ENCODE measurements at places on chromosomes 3 and 15. TPM values are rescaled to one million over a fixed set of nuclear protein-coding genes. Genes with fewer than 3 reads are reported as not detected.
A peak's percentile ranks its signal among the peaks of the same experiment; 100 is the strongest.

- no peak for DNase-seq
Observed at GRCh38 chr3:11285471-11285870, 13.3 kb downstream of the ATG7 start.

DNA sequence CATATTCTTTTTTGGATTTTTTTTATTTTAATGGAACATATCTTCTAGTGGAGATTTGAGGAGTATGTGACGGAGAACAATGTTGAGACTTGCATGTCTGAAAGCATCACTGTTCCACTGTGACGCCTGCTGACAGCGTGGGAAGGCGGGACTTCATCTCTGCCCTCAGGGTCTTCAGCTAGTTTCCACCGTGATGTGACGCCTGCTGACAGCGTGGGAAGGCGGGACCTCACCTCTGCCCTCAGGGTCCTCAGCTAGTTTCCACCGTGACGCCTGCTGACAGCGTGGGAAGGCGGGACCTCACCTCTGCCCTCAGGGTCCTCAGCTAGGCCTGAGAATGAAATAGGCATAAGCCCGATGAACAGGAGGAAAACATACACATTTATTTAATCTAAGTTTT, 70.7 kb downstream of the LMLN start:
- DNase-seq, result no peak

- no peak for DNase-seq
Observed at GRCh38 chr3:60188803-60189202, 1062.4 kb downstream of the FHIT start.

DNA sequence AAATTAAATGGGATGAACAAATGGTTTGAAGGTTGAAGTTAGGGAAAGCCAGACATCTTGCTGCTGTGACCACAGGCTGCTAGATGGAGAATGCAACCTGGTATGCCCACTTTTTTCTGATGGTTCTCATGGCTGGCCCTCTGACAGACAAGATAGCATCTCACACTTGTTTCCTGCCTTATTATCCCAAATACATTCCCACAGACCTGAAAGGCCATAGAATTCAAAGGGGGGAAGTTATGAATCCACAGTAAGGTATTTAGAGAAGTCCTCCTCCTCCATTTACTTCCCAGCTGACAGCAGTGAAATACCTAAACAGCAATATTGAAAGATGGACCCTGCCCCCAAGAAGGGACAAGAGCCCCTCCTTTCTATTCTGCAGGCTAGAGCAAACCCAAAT, 32.4 kb downstream of the LEO1 start:
- DNase-seq, result no peak

- no peak for DNase-seq
Observed at GRCh38 chr3:112539825-112540650, 21.7 kb downstream of the ATG3 start.

DNA sequence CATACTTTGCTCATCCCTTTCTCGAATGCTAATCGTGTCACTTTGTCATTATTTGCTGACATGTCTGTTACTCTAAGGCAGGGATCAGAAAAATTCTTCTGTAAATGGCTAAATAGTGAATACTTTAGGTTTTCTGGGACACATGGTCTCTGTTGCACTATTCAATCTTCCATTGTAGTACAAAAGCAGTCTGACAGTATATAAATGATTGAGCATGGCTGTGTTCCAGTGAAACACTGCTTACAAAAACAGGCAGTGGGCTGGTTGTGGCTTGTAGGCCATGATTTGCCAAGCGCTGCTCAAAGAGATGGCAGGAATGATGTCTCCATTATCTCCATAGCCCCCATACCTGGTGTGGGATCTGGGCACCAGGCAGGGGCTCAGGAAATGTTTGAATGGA, 45.6 kb downstream of the TMEM266 start:
- DNase-seq, result no peak

GRCh38 chr15:45169608-45170480, 17.9 kb downstream of the SHF start:
- no peak for DNase-seq

DNA sequence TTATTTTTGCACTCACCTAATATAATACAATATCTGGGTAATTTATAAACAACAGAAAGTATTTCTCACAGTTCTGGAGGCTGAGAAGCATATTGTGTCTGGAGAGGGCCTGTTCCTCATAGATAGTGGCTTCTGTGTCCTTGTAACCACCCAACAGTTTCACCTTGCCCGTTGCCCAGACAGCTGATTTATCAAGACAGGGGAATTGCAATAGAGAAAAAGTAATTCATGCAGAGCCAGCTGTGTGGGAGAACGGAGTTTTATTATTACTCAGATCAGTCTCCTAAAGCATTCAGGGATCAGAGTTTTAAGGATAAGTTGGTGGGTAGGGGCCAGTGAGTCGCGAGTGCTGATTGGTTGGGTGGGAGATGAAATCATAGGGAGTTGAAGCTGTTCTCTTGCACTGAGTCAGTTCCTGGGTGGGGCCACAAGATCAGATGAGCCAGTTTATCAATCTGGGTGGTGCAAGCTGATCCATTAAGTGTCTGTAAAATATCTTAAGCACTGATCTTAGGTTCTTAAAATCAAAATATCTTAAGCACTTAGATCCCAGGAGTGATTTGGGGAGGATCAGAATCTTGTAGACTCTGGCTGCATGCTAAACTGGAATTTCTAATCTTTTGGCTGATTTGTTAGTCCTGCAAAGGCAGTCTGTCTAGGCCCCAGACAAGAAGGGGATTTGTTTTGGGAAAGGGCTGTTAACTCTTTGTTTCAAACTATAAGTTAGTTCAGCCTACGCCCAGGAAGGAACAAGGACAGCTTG, 33.9 kb upstream of the C15orf39 start:
- DNase-seq, result peak; percentile 83

DNA sequence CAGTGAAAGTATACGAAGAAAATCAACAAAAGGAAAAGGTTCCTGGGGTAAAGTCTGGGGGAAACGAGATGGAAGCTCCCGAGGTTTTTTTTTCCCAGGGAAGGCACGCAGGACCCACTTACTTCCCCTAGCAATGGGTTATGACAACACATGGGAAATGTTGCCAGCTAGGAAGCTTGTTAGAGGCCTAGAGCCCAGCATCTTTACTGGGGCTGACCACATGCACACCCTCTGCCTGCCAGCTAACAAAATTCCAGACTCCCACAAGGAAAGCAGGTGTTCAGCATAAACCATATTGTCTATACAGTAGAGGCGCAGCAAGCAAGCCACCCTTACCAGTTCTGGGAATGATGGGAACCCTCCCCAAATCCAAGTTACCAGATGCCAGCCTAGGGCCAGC, 258.8 kb upstream of the NR2E3 start:
- DNase-seq, result no peak

GRCh38 chr3:29409409-29409808, 128.5 kb downstream of the RBMS3 start:
- no peak for DNase-seq

DNA sequence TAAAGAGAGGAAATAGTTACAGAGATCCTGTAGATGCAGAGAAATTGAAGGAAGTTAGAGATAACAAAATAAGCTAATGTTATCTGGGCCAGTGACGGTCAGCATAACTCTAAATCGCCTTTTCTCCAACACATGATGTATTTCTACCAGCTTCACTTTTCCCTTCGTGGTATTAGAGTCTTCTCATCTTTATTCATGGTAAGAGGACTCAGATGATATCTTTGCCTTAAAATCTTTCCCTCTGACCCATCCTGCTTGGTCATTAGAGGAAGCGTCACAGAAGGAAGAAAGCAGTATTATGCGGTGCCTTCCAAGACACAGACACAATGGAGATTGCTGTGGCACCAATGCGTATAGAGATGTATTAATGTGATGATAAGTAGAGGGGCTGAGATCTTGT, 320.7 kb upstream of the GOLIM4 start:
- DNase-seq, result no peak

GRCh38 chr15:69415381-69415780, 1.2 kb downstream of the KIF23 start:
- DNase-seq, result no peak

DNA sequence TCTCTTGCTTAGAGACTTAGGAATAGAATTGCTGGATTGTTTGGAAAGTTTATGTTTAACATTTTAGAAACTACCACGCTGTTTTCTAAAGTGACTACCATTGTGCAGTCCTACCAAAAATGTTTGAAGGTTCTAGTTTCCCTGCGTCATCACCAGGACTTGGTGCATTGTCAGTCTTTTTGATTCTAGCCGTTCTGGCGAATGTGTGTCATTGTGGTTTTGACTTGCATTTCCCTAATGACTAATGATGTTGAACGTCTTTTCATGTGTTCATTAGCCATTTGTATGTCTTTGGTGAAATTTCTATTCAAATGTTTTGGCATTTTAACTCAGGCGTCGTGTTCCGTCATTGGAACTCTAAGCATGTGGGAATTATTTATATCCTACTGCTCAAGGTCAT, 58.0 kb downstream of the CHD2 start:
- DNase-seq, result peak; percentile 64

GRCh38 chr15:40454904-40455391, 14.2 kb downstream of the BAHD1 start:
- peak; percentile 58 for DNase-seq

DNA sequence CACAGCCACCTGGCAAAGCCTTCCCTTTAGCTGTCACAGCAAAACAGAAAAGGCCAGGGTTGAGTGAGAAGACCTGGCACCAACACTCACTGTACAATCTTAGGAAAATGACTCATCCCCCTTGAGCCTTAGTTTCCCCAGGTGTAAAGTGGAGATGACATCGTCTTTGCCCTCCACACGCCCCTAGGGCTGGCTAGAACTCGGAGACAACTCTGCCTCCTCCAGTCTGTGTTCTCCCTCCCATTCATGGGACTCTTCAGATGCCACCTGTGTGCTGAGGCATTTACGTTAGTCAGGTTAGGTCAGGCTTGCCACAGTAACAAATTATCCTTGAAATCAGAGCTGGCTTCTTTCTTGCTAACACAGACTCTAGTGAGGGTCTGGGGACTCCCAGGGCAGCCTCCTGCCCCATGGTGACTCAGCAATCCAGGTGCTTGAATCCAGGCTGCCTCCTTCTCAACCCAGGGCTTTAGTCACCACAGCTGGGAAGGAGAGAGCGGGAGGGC, 252.6 kb downstream of the PLCL2 start:
- DNase-seq, result no peak

- peak; percentile 38 for DNase-seq
Observed at GRCh38 chr3:160577556-160578195, 12.3 kb upstream of the KPNA4 start.

DNA sequence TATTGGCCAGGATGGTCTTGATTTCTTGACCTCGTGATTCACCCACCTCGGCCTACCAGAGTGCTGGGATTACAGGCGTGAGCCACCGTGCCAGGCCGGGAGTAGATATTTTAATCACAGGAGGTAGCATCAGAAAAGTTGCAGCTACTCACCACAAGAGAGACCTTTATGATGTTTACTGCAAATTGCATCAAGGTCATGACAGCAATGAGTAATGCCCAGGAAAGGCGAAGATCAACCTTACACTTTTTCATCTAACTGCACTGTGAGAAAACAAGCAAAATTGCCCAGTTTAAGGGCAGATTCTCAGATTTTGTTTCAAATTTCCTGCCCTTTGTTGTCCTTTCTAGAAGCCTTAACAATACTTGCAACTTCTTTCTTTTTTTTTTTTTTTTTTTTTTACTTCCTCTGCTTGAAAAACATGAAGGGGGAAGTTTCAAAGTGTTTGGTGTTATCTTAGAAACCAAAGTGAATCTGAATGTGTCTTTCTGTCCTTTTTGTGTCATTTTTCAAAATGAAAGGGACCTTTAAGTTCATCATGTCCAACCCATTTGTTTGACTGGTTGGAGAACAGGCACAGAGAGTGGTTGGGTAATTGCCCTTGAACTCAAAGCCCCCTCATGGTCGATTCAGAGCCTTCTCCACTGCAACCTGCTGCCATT, 25.0 kb downstream of the TGFBR2 start:
- no peak for DNase-seq

- DNase-seq, result no peak
Observed at GRCh38 chr3:108218811-108219210, 3.4 kb downstream of the IFT57 start.

DNA sequence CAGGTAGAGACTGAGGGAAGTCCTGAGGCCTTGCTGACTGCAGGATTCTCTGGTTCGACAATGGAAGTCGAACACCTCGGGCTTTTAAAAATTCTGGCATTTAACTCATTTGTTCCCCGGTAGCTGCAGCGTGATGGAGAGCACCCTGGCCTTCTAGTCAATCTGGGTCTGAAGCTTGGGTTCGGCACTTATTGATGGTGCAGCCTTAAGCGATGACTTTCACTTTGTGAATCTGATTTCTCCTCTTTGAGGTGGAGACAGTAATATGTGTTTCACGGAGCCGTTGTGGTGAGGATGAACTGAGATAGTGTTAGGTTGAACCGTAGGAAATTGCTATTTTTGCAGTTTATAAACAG, 621 bp upstream of the PARP6 start:
- DNase-seq, result no peak

- no peak for DNase-seq
Observed at GRCh38 chr3:59750391-59750790, 700.6 kb upstream of the CFAP20DC start.

DNA sequence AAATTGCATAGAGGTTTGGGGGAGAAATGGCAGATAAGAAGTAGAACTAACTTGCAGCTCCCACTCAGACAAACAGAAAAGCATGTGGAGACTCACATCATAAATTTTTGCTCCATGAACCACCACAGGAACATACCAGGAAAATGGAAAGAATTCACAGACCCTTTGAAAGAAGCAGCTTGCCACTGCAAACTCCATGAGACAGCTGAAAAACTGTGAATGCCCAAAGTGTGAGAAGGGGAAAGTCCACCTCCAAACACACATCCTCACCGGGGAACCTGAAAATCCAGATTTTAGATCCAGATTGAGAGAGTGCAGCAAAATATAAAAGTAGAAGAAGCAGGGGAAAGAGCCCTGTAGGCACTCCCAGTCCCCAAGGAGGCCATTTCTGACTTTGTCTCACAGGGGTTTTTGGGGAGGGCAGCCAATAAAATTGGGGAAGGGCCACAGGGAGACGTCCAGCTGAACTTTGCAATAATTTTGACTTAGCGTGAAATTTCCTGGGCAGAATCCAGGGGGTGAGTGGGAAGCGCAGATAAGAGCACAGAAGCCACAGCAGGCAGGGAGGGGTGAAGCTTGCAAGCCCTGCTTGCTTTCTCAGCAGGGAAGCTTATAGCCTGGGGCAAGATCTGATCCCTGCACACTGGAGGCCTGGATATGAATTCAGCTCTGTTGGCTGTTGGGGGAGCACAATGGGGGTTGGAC, 183.4 kb upstream of the UBE2E2 start:
- no peak for DNase-seq

GRCh38 chr3:49901366-49902339, 2.0 kb downstream of the MST1R start:
- peak; percentile 54 for DNase-seq

The NGLY1 gene
- 6.6 TPM for polyA plus RNA-seq

The MYL3 gene
- not detected for polyA plus RNA-seq

The SSUH2 gene
- 0.31 TPM for polyA plus RNA-seq

The SYNPR gene
- polyA plus RNA-seq, result not detected

The AMIGO3 gene
- polyA plus RNA-seq, result not detected

The SCN11A gene
- not detected for polyA plus RNA-seq

The GHSR gene
- polyA plus RNA-seq, result not detected

The OCA2 gene
- not detected for polyA plus RNA-seq

The SLC22A13 gene
- polyA plus RNA-seq, result 0.14 TPM

The CIP2A gene
- polyA plus RNA-seq, result 12.3 TPM

The IMPG2 gene
- polyA plus RNA-seq, result 0.05 TPM

The LRCH3 gene
- polyA plus RNA-seq, result 19.1 TPM

The MYZAP gene
- 1.0 TPM for polyA plus RNA-seq

The ECE2 gene
- not detected for polyA plus RNA-seq
